AG08395 (cell line): ENCODE measurements at places on chromosomes 2 and 18.

DNA sequence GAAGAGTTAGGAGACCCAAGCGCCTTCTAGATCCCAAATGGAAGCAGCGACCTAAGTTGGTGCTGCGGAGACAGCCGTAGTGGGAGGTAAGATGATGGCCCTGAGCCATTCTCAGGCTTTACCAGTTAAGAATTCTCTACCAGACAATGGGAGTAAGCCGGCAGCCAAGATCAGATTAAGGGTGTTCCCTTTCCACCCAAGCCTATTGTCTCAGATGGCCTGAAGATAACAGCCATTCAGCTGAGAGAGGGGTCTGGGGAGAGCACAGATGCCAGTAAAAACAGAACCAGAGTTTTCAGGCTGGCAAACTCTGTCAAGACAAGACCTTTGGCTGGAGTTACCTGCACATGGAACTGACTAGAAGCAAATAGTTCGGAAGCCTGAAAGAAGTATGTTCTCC is 191.7 kb upstream of the HAAO start:
- no peak for DNase-seq

- DNase-seq, result no peak
Measured at GRCh38 chr18:74937291-74937690, 271.6 kb downstream of the PTGR3 start.

DNA sequence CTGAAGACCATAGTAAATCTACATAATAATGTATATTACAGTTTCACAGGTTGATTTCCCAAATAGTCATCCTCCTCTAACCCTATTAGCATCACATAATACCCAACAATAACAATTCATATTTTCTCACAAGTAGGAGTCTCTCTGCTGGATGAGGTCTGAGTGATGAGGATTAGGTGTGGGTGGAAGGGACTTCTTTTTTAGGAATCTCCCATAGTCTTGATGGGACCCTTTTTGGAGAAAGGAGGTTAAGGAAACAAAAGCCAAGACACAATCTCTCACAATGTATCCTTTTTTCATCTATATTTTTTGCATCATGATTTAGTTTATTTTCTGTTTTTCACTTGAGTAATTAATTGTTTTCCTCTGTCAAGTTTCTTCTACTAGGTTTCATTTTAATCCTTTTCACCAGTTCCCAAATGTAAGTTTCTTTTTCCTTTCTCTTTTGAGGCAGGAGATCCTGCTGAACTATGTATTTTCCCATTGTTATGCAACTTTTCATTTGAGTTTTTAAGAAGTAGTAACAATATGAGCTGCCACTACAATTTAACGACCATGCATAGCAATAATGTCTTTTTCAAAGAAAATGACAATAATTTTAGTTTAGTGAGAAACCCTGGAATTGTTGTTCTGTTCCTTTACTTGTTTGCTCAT is 2.5 kb upstream of the IFIH1 start:
- no peak for DNase-seq

DNA sequence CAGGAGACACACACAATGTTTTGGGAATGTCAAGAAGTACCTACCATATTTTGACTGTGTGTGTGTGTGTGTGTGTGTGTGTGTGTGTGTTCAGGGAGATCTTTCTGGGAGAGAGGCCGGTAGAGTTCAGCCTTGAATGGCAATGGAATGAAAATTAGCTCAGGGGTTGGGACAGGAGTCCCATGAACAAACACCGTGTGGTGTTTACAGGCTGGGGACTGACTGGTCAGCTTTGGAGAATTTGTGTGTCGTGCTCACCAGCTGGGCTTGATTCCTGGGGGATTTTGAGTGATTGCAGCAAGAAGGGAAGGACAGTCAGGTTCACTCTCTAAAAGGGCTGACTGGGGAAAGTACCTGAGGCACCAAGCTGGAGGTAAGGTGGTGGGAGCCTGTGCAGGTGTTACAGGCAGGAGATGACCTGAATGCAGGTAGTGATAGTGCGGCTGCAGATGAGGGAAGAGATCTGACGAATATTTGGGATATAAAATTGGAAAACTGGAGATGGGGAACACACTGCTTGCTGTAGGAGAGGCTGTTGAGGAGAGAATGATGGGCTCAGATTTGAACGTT is 2.5 kb upstream of the ADNP2 start:
- no peak for DNase-seq

DNA sequence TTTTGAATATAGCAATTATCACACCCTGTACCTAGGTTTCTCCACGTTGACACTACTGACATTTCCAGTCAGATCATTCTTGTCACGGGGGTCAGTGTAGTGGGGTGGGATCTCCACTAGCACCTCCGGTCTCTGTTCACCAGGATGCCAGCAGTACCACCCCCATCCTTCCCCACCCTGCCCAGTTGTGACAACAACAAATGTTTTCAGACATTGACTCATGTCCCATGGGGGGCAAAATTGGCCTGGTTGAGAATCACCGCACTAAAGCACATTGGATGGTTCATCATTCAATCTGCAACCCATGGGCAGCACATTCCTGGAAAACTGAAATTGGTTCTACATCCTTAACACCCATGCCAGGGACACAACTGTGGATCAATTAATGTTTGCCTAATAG is 32.3 kb downstream of the FEZ2 start:
- DNase-seq, result no peak

DNA sequence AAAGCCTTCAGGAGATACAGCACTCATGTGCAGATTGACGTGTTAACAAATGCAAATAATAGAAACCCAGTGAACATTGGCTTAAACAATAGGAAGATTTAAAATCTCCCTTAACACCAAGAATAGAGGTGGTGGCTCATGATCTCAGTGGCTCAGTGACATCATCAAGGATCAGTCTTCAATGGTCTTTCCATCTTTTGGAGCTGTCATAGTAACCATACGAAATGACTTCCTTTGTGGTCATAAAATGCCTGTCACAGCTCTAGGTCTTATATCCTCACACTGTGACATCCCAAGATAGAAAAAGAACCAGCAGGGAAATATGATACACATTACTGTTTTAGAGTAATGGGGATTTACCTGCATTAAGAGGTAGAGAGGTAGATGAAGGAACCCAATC is 59.6 kb upstream of the ACKR3 start:
- DNase-seq, result no peak

GRCh38 chr18:55925772-55926171 is 337.8 kb upstream of the TCF4 start:
- peak; percentile 8 for DNase-seq

DNA sequence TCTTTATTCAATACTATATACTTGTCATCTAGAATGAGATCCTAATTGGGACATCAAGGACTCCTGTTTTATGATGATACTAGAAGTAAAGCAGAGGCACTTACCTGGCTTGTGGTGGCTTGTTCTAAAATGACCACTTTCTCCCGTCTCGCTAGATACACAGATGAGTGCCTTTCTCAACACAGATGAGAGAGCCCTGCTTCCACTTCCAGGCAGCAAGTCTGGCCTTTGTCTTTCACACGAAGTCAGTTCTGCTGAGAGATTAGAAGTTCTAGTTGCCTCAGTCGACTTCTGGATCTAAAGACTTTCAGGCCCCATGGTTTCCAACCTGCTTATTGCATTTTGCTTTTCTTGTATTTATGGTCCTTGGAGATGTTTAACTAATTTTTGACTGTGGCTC is 70.3 kb downstream of the PPP1R1C start:
- DNase-seq, result no peak

DNA sequence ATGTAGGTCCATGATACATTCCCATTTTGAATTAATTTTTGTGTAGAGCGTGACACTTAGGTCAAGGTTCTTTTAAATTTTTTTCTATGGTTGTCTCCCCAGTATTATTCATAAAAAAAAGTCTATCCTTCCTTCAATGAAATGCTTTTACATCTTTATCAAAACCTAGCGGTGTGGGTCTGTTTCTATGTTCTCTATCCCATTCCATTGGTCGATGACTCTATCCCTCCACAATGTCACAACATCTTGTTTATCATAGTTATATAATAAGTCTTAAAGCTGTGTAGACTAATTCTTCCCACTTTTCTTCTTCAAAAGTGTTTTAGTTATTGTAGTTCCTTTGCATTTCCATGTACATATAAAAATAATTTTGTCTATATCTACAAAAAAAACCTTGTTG is 47.2 kb upstream of the GPR17 start:
- DNase-seq, result no peak

DNA sequence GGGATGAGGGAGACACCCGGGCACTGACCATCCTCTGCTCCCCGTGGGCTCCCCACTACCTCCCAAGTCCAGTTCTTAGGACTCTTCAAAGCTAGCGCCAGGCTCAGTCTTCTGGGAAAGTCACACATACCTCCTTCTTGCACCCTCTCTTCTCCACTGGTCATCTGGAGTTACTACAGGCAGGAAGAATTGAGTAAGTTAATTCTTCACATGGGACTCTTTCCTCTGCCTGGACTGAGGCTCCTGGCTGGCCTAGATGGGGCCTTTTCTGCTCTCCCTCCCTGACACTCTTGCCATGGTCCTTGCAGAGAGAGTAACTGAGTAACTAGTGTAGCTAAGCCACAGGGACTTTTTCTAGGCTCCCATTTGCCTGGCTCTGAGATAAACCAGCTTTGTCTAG is 96.5 kb upstream of the CELF4 start:
- no peak for DNase-seq

DNA sequence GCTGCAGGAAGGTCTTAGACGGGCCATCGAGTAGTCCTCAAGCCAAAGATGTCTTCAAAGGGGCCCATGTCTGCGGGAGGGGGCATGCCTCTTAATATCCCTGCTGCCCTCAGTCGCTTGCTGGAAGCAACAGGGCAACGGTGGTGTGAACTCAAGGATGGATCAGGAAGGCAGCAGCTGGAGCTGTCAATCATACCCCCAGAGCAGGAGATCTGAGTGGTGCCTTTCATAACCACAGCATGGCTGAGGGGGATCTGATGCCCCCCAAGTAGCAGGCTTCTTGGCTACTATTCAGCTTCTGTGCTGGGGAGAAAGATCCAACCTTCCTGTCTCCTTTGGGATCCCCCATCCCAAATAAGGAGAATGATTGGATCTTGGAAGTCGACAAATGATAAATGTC is 46.4 kb downstream of the INSIG2 start:
- no peak for DNase-seq

DNA sequence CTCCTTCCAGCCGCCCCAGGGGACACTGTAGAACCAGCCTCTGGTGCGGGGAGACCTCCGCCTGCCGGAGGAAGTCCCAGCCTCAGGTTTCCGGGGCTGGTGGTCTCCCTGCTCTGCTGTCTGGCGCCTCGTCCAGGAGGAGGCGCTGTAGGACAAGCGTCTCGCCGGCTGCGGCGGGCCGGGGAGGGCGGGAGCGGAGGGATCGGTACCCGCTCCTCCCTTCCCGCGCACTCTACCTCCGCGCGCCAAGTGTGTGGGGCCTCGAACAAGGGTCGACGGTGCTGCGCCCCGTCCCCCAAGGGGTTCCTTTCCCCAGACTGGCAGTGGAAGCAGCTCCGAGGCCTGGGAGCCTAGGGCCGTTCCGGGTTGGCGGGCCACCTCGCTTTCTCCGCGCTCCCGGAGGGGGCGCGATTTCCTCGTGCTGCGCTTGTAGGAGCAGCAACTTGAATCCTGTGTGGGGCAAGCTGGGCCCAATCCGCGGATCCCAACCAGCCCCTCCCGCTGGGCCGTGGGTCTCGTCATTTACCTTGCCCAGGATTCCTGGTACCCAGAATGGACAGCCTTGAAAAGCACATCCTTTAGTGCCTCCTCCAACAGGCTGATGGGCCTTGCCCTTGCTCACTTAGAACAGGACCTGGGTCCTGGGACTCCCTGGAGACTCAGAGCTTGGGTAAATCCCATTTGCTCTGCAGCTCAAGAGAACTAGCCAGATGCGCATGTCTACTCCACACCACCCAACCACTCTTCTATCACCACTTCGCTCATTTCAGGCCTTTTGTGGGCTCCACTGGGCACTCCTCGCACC is 10.6 kb upstream of the HOXD4 start:
- peak; percentile 90 for DNase-seq

GRCh38 chr2:3641841-3642421 is 16.1 kb upstream of the ALLC start:
- no peak for DNase-seq

DNA sequence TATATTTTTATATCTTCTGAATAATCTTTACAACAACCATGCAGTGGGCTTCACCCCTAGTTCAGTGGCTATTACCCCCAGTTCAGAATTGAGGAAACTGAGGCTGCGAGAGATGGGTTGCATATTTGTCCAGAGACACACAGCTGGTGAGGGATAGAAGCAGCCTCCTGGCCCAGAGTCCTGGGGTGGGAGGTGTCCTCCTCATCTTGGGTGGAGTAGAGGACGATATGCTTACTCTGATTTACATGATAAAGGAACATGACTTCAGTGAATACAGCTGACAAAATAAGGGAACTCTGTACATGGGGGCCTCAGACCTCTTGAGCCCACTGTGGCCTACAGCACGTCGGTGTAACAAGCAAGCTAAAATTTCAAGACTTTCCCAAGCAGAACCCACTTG is 214.7 kb downstream of the FBXO15 start:
- DNase-seq, result no peak

- no peak for DNase-seq
Measured at GRCh38 chr2:64325852-64326577, 127.9 kb upstream of the LGALSL start.

GRCh38 chr18:7133181-7133580 is 15.6 kb upstream of the LAMA1 start:
- DNase-seq, result no peak

DNA sequence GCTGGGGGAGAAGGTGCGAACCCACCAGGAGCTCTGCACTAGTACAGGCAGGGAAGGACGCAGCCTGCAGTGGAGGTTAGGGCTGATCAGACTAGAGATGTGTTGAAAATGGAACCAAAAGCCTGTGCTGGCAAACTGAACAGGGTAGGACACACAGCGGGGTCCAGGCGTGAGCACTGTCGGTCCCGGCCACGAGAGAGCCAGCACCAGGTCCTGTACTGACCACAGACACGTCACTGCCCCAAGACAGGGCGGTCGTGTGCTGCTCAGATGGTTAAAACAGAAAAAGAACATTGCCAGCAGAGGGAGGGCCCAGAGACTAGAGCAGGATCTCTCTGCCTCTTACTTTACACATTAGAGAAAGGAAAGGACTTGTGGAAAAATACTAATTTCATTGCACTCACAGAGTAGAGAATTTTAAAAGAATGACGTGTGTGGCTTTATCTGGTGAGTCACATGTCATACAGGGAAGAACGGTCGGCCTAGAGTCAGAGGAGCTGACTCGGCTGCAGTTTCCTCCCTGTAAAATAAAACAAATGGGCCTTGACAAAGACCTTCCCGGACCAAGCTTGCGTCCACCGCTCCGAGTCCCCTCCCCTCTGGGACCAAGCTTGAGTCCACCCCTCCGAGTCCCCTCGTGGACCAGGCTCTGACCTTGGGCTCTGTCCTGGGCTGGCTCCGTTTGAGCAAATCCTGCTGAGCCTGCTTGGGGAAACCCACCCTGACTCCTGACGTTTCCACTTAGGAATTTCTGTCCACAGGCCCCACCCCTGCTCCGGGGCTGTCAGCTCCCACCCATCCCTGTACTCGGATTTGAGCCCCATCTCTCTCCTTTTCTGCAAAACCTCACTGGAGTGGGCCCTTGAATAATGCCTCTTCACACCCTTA is 16.7 kb upstream of the ADI1 start:
- DNase-seq, result peak; percentile 91

- DNase-seq, result peak; percentile 39
Measured at GRCh38 chr2:210199186-210199765, 26.0 kb downstream of the ACADL start.
